ENCODE measurements at places on chromosomes 11 and 22.

DNA sequence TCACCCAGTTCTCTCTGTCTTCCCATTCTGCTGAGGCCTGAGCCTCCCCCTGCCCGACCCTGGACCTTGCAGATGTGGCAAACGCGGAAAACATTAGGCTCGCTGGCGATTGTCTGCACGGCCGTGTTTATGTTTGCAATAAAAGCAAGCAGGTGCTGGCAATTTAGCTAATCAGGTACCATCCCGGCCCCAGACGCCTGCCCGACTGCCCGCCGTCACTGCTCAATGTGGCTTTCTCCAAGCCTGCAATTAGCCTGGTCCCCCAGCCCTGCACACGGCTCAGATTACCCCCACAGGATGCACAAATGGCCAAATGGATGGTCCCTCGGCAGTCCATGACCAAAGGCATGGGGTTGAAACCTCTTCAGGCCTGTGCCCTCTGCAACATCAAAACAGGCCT is 259.7 kb downstream of the MN1 start:
- DNase-seq, result no peak

DNA sequence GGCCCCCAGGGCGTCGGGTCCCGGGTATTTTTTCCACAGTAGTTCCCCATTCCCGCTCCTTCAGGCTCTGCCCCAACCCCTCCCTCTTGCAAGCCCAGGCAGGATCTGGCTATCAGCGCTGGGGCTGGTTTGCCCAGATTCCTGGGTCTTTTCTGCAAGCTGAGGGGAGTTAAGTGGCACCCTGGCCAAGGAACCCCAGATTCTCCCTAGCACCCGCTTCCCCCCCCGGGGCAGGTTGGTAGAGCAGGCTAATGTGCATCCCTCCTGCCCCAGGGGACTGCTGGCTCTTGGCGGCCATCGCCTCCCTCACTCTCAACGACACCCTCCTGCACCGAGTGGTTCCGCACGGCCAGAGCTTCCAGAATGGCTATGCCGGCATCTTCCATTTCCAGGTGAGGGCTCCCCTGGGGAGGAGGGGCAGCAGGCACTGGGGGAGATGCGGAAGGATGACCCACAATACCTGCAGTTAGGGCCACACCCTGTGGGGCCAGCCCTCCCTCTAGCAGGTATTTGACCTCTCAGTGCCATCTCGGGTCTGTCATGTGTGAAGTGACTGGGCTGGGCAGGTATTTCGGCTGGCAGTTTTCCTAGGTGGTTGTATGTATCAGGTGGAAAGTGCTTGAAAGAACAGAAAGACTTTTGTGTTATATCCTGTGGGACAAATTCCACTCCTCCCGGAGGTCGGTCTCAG is 1.6 kb downstream of the CAPN1 start:
- no peak for DNase-seq

- no peak for DNase-seq
Observed at GRCh38 chr22:25068707-25069106, 116.2 kb downstream of the KIAA1671 start.

GRCh38 chr11:23283666-23284065 is 423.4 kb upstream of the CCDC179 start:
- DNase-seq, result no peak

DNA sequence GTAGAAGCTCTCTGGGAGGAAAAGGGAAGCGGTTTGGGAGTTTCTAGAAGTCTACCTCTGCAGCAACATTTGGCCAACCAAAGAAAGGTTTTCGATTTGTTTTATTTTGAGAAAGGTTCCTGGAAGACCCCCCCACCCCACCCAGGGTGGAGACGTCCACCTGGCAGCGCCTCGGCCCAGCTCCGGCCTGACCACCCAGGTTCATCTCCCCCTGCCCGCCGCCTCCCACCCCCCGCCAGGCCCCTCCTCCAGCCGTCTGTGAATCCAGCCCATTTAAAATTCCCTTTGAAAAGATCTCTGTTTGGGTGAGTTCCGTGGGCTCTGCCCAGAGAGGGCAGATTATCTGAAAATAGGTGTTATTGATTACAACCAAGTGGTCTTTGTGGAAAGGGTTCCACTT is 43.3 kb downstream of the KCNJ1 start:
- no peak for DNase-seq
